ENCODE measurements at places on chromosomes 2 and 18.

DNA sequence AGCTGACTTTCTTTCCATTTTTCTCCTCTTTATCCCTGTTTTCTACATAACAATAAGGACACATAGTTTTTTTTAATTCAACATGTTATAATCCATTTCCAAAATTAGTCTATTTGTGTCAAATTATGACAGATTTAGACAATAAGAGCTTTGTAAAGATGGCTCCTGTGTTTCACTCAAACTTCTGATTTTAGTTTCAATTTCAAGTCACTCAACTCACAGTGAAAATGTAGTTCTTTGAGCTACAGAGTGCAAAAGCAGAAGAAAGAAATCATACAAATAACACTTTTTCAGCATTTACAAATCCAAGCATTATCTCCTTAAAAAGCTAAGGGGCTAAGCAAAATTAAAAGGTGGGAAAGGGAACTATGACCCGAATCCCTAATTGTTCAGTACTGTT lies 340.7 kb upstream of the TRIB2 start:
- H3K4me1 ChIP-seq: no peaks in the 10 kb centered on the region
- no peaks in the 10 kb centered on the region for H3K36me3 ChIP-seq
- no peak overlapping the region for H3K4me3 ChIP-seq
- no peak overlapping the region for H3K27ac ChIP-seq
- DNase-seq: no peak

DNA sequence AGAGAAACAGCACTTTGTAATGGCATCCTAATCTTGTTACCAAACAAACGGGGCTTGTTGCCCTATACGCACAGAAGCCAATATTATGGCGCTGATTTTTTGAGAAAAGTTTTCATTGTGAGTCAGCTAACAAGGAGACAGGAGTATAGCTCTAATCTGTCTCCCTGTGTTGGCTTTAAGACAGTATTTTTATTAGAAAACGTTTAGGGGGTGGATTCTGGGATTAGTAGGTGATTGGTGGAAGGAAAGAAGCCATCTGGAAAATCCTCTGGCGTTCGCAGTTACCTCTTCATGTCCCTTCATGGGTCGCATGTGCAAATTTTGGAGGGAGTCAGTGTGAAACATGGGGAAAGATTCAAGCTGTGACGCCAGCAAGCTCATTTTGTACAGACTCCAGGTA lies 698 bp upstream of the TMEM237 start:
- H3K27ac ChIP-seq: no peak overlapping the region
- H3K36me3 ChIP-seq: no peaks in the 10 kb centered on the region
- H3K4me1 ChIP-seq: no peaks in the 10 kb centered on the region
- H3K27me3 ChIP-seq: no peaks in the 10 kb centered on the region
- DNase-seq: no peak

- H3K36me3 ChIP-seq: no peaks in the 10 kb centered on the region
- no peak overlapping the region for H3K4me3 ChIP-seq
- no peaks in the 10 kb centered on the region for H3K27me3 ChIP-seq
These were observed 61.3 kb downstream of the EFEMP1 start for GRCh38 chr2:55862246-55862645.

GRCh38 chr18:49966090-49966489 lies 152.8 kb upstream of the ACAA2 start:
- no peaks in the 10 kb centered on the region for H3K4me1 ChIP-seq
- DNase-seq: no peak
- peaks cover 1% of the 10 kb centered on the region for H3K27me3 ChIP-seq
- H3K27ac ChIP-seq: no peak overlapping the region
- no peak overlapping the region for H3K4me3 ChIP-seq

DNA sequence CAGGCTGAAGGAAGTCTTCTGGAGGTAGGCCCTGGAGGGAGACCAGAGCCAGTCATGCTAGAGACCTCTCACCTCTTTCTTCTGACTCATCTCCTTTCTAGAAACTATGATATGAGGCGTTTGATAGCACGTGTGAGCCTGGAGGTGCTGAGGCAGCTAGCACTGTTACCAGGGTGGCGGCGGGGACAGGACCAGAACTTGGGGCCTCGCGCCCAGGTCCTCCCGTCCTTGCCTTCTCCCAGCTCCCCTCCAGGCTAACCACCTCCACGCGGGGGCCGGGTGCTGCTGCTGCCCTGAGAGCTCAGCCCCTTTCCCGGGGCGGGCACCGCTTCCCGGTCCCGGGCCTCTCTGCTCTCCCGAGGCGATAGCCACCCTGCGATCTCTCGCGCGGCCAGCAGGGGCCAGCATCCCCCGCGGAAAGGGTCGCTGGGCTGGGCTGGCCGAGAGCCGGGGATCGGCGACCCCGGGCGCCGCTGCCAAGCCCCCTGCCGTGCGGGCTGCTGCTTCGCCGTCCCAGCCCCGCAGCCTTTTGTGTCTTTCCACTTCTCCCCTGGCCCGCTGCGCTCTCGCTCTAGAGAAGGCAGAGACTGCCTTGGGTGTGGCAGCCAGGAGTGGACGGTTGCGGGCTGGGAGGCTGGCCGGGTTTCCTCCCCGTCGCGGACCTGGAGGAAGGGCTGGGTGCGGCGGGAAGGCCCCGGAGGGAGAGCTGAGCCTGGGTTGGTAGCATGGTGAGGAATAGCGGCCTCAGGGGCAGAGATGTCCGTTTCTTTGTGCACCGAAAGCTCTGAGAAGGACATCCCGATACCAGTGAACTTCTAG lies 49.1 kb downstream of the TMEM17 start:
- no peaks in the 10 kb centered on the region for H3K4me1 ChIP-seq
- peak overlapping the region; percentile 64 for H3K4me3 ChIP-seq
- no peak overlapping the region for H3K27ac ChIP-seq
- no peaks in the 10 kb centered on the region for H3K27me3 ChIP-seq
- H3K36me3 ChIP-seq: no peaks in the 10 kb centered on the region

- H3K27ac ChIP-seq: no peak overlapping the region
- no peak overlapping the region for H3K4me3 ChIP-seq
- no peaks in the 10 kb centered on the region for H3K27me3 ChIP-seq
- no peaks in the 10 kb centered on the region for H3K4me1 ChIP-seq
These were observed 149.5 kb downstream of the CCBE1 start for GRCh38 chr18:59547581-59548182.

DNA sequence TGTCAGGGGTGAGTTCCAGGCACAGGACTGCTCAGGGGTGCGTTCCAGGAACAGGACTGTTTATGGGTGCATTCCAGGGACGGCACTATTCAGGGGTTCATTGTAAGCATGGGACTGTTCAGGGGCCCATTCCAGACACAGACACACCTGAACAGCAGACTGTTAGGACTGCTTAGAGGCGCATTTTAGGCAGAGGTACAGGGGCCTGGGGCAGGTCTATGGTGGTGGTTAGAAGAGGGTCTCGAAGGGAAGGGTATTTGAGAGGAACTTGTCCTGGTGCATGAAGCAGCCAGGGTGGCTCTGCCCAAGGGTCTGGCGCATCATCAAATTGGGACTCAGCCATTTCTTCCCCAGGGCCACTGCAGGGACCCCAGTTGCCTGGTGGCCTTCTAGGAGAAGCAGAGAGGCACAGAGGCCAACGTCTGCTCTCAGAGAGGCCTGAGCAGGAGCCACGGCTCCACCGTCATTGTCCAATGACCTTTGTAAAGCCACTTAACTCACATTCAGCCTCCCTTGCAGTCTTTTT lies 14.8 kb upstream of the MLPH start:
- no peaks in the 10 kb centered on the region for H3K36me3 ChIP-seq
- no peak for DNase-seq
- no peak overlapping the region for H3K27ac ChIP-seq
- no peak overlapping the region for H3K4me3 ChIP-seq
- peaks cover 6% of the 10 kb centered on the region for H3K27me3 ChIP-seq
- peaks cover 6% of the 10 kb centered on the region for H3K4me1 ChIP-seq

- H3K36me3 ChIP-seq: no peaks in the 10 kb centered on the region
- no peak for DNase-seq
- no peaks in the 10 kb centered on the region for H3K4me1 ChIP-seq
- no peak overlapping the region for H3K27ac ChIP-seq
- no peak overlapping the region for H3K4me3 ChIP-seq
- H3K27me3 ChIP-seq: no peaks in the 10 kb centered on the region
These were observed 233.6 kb upstream of the NRXN1 start for GRCh38 chr2:51265539-51265938.

DNA sequence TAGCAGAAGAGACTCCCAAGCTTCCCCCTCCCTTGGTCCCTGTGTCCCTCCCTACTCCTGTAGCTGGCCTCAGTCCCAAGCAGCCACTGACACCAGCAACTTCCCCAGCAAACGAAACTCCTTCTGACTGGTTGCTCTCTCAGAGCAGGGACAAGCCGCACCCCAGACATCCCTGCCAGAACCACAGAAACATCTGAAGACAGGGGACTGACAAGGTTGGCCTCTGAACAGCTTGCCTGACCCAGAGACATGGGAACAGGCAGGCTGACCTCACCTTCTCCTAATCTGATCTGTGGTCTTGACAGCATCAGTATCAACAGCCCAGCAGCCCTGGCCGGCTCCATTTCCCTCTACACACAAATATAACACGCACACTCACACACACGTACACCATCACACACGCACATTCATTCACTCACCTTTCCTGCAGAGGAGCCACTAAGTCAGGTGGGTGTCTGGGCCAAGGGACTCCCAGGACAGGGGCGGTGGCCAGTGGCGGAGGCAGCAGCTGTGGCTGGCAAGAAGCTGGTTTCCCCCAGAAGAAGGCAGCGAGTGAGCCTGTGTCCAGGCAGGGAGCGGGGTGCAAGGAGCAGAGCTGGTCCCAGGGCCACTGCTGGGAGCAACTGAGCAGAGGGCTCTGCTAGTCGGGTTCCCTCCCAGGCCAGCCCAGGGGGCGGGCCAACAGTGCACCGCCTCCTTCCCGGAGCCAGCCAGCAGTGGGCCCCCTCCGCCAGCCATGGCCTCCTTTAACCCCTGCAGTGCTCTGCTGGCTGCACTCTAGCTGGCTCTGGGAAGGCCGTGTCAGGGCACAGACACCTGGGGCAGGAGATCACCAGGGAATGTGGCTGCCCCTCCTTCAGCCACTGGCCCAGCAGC lies 59.1 kb downstream of the TNS1 start:
- no peaks in the 10 kb centered on the region for H3K36me3 ChIP-seq
- no peaks in the 10 kb centered on the region for H3K4me1 ChIP-seq

- no peaks in the 10 kb centered on the region for H3K4me1 ChIP-seq
- no peaks in the 10 kb centered on the region for H3K36me3 ChIP-seq
- DNase-seq: no peak
These were observed 9.1 kb downstream of the ASAP2 start for GRCh38 chr2:9215680-9216079.

GRCh38 chr18:22883179-22883578 lies 49.9 kb upstream of the RBBP8 start:
- H3K27me3 ChIP-seq: no peaks in the 10 kb centered on the region
- no peak for DNase-seq
- no peak overlapping the region for H3K4me3 ChIP-seq
- no peaks in the 10 kb centered on the region for H3K36me3 ChIP-seq
- no peak overlapping the region for H3K27ac ChIP-seq

DNA sequence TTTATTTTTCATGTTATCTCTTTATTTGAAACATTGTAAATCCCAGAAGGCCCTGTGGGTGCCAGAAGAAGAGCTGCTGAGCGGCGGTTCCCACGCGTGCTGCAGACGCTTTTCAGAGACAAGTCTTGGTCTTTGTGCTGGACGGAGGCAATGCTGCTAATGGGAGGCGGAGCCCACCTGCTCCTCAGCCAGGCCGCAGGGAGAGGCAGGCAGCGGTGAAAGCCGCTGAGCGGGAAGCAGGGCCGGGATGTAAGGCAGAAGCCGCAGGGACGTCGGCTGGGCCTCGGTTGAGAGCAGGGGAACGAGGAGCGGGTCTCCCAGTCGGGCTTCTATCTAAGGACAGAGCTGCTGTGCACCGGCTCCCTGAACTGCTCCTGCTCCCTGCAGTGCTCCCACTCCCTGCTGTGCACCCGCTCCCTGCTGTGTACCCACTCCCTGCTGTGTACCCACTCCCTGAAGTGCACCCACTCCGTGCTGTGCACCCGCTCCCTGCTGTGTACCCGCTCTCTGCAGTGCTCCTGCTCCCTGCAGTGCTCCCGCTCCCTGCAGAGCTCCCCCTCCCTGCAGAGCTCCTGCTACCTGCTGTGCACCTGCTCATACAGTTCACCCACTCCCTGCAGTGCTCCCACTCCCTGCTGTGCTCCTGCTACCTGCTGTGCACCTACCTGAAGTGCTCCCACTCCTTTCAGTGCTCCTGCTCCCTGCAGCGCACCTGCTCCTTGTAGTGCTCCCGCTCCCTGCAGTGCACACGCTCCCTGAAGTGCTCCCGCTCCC lies 16.4 kb downstream of the TMEM18 start:
- H3K4me1 ChIP-seq: no peaks in the 10 kb centered on the region
- H3K4me3 ChIP-seq: no peak overlapping the region
- H3K36me3 ChIP-seq: no peaks in the 10 kb centered on the region

DNA sequence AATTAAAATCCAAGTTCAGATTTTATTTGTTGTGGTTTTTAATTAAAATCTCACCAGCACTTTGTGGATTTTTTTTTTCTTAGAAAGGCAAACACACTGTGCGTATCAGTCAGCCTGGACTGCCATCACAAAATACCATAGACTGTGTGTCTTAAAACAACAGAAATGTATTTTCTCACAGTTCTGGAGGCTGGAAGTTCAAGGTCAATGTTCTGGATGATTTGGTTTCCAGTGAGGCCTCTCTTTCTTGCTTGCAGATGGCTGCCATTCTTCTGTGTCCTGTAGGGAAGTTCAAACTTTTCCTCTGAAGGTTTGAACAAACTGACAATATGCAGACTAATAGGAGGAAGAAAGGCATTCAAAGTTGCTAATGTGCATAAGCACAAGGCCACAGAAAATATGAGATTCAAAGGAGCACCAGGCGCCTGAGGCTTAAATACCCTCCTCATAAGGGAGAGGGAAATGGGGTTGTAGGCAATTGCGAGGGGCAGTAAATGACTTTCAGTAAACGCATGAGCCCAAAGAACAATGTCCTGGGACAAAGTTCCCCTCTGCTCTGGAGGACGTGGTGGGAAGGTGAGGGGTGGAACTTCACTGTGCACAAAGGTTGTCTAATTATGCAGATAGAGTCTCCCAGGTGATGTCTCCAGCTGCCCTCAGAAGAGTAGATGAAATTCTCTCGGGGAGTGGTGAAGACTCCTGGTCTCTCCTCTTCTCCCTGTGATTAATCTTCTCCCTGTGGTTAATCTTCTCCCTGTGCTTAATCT lies 26.5 kb upstream of the KCNF1 start:
- no peak for DNase-seq
- H3K36me3 ChIP-seq: no peaks in the 10 kb centered on the region
- peaks cover 2% of the 10 kb centered on the region for H3K27me3 ChIP-seq
- H3K4me1 ChIP-seq: no peaks in the 10 kb centered on the region

GRCh38 chr2:96464061-96464460 lies 41.1 kb downstream of the NEURL3 start:
- no peak for DNase-seq
- H3K27ac ChIP-seq: no peak overlapping the region
- no peaks in the 10 kb centered on the region for H3K36me3 ChIP-seq
- no peaks in the 10 kb centered on the region for H3K27me3 ChIP-seq

DNA sequence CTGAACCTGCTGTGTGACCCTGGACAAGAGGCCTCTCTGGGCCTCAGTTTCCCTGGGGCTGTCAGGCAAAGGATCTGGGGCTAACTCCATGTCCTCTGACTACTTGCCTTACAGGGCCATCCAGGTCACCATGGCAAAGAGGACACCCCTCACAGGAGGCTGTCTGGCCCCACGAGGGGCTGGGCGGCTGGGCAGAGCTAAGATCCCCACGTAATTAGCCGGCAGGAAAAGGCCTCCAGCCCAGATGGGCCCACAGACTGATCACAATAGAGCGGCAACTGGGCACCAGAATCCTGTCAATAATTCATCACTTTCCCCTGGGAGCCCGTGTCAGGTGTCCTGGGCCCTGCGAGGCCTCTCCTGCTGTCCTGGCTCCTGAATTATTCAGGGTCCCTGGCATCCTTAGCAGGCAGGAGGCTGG lies 44.8 kb upstream of the OTOF start:
- H3K4me1 ChIP-seq: no peaks in the 10 kb centered on the region
- peaks cover 7% of the 10 kb centered on the region for H3K27me3 ChIP-seq
- no peak for DNase-seq
- no peaks in the 10 kb centered on the region for H3K36me3 ChIP-seq
- no peak overlapping the region for H3K4me3 ChIP-seq

Measured in GM12878 (cell line).